Tibial nerve (tissue), 4 donors: ENCODE measurements at places on chromosomes 3 and 15.

GRCh38 chr15:31169558-31169957 is 68.0 kb upstream of the TRPM1 start:
- no peaks in the 10 kb centered on the region for H3K36me3 ChIP-seq
- no peak for DNase-seq
- H3K27ac ChIP-seq, result no peak overlapping the region
- H3K27me3 ChIP-seq, result no peaks in the 10 kb centered on the region
- H3K4me1 ChIP-seq, result no peaks in the 10 kb centered on the region
- no peak overlapping the region for H3K4me3 ChIP-seq

- H3K4me3 ChIP-seq, result no peak overlapping the region
- no peak overlapping the region for H3K27ac ChIP-seq
- DNase-seq, result no peak
- no peaks in the 10 kb centered on the region for H3K27me3 ChIP-seq
Measured at GRCh38 chr3:195177422-195178123, 93.4 kb downstream of the XXYLT1 start.

DNA sequence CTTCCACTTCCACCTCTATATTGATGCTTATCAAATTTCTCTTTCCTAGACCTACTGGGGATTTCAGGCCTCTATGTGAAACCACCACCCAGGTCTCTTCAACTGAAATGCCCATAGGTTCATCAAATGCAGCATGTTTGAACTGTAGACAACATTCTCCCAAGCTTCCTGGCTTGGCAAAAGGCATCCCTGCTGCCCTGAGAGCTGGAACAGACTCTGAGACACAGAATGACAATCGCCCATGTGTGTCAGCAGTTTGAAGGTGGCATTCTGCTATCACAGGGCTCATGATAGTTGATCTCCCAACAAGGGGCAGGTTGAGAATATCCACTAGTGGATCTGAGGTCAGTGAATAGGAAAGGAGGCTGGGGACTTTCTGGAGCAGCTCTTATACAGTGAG is 200.7 kb downstream of the RPLP1 start:
- no peak for DNase-seq
- H3K4me3 ChIP-seq, result no peak overlapping the region
- H3K4me1 ChIP-seq, result no peaks in the 10 kb centered on the region

DNA sequence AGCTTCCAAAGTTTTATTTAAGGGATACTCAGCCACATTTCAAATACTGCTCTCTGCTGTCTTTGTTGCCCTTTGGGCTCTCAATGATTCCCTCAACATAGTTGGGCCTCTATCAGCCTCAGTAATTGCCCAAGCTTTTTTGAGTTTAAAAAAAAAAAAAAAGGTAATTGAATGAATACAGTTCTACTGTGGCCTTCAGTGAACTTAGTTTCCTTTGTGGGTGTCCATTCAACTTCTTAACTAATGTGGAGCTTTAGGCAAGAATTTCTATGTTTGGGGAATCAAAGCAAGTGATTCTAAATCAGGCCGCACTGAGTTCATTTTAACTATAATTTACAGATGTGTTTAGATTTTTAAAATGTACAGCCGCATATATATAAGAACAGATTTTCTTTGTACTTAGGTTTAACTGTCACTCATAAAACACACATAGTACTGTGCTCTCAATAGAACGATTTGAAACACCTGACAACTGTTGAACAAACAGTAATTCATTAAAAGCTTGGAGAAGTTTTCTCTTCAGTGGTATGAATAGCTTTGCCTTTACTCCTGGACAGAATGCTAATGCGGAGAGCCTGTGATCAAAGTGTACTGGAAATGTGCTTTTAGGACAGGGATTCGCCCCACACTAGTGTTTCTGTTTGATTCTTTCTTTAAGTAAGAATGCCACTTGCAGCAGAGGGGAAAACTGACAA is 844.9 kb upstream of the SEMA6D start:
- no peak for DNase-seq
- H3K27me3 ChIP-seq, result no peaks in the 10 kb centered on the region
- no peak overlapping the region for H3K4me3 ChIP-seq
- no peaks in the 10 kb centered on the region for H3K36me3 ChIP-seq
- H3K27ac ChIP-seq, result no peak overlapping the region

- H3K4me3 ChIP-seq, result no peak overlapping the region
- no peaks in the 10 kb centered on the region for H3K4me1 ChIP-seq
- no peaks in the 10 kb centered on the region for H3K27me3 ChIP-seq
- peak; percentile 37 for DNase-seq
- H3K36me3 ChIP-seq, result no peaks in the 10 kb centered on the region
Measured at GRCh38 chr3:42117175-42118008, 26.2 kb downstream of the TRAK1 start.

GRCh38 chr3:41417574-41417973 is 218.3 kb downstream of the CTNNB1 start:
- H3K4me1 ChIP-seq, result no peaks in the 10 kb centered on the region
- H3K4me3 ChIP-seq, result no peak overlapping the region
- H3K36me3 ChIP-seq, result no peaks in the 10 kb centered on the region
- H3K27ac ChIP-seq, result no peak overlapping the region
- no peak for DNase-seq

DNA sequence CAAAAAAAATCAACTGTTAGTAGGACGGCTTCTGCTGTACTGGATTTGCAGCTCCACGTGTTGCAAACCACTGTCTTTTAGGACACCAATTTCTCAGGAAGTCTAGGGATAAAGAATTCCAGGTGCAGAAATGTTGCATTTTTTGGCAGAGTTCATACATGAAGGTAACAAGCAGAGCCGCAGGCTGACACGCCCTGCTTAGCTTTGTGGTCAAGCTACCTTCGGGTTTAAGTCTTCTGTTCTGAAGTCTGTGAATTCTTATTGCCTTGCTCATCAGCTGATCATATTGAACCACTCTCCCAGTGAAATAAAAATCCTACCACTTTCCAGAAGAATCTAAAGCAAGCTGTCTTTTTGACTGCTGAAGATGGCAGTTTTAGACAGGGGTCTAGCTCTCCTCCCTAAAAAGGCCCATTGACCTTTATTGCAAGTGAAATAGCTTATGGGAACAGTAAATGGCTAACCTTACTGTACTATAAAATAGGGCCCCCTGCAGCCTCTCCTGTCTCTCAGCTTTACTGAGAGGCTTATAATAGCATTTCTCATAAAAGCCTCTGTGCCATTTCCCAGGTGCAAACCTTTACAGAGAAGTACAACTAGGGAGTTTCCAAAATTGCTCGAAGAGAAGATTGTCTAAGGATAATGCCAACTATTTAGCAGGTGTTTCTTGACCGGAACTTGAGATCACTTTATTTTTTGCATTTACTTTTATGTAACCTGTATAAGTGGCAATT is 262.2 kb upstream of the IL12A start:
- no peak for DNase-seq
- H3K4me1 ChIP-seq, result no peaks in the 10 kb centered on the region
- no peaks in the 10 kb centered on the region for H3K36me3 ChIP-seq
- no peak overlapping the region for H3K27ac ChIP-seq
- no peaks in the 10 kb centered on the region for H3K27me3 ChIP-seq

- no peak overlapping the region for H3K4me3 ChIP-seq
- H3K4me1 ChIP-seq, result peaks cover 13% of the 10 kb centered on the region
- no peaks in the 10 kb centered on the region for H3K36me3 ChIP-seq
Measured at GRCh38 chr15:39495871-39496840, 84.7 kb upstream of the THBS1 start.

- no peak overlapping the region for H3K27ac ChIP-seq
- H3K4me3 ChIP-seq, result no peak overlapping the region
- H3K27me3 ChIP-seq, result no peaks in the 10 kb centered on the region
- H3K36me3 ChIP-seq, result no peaks in the 10 kb centered on the region
- no peaks in the 10 kb centered on the region for H3K4me1 ChIP-seq
Measured at GRCh38 chr3:37668431-37668817, 193.3 kb upstream of the CTDSPL start.

- H3K27ac ChIP-seq, result no peak overlapping the region
- no peaks in the 10 kb centered on the region for H3K36me3 ChIP-seq
- H3K4me1 ChIP-seq, result no peaks in the 10 kb centered on the region
- no peak for DNase-seq
- H3K27me3 ChIP-seq, result no peaks in the 10 kb centered on the region
Measured at GRCh38 chr15:49031804-49032203, 14.4 kb downstream of the SECISBP2L start.

DNA sequence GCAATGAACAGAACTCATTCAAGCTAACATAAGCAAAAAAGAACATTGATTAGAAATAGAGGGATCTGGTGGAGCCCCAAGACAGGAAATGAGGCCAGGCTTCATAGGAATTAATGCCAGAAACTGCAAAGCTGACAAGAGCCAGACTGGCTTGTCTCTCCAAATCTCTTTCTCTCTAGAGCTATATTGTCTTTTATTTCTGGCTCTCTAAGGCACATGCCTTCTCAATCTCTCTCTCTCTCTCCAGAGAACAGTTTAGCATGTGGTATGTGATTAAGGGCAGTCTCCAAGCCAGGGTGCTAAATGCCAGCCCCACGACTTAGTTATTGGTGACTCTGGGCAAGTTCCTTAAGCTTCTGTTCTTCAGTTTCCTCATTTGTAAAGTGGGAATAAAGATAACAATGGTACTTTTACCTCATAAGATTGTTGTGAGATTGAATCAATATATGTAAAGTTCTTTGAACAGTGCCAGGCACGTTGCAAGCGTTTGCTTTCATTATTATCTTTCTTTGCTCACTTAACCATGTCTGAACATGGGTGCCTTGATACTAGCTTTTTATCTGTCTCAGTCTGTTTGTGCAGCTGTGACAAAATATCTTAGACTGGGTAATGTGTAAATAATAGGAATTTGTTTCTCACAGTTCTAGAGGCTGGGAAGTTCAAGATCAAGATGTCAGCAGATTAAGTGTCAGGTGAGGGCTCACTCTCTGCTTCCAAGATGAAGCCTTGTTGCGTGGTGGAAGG is 123.2 kb downstream of the BDH1 start:
- H3K27ac ChIP-seq, result no peak overlapping the region
- no peaks in the 10 kb centered on the region for H3K4me1 ChIP-seq
- H3K4me3 ChIP-seq, result no peak overlapping the region
- no peak for DNase-seq
- H3K36me3 ChIP-seq, result no peaks in the 10 kb centered on the region

- H3K27me3 ChIP-seq, result no peaks in the 10 kb centered on the region
- no peaks in the 10 kb centered on the region for H3K36me3 ChIP-seq
- H3K4me1 ChIP-seq, result peaks cover 36% of the 10 kb centered on the region
- H3K27ac ChIP-seq, result peak overlapping the region; percentile 84
Measured at GRCh38 chr3:194134231-194134756, 1.7 kb upstream of the HES1 start.
